Progenitor cell of endocrine pancreas (in vitro differentiated cells): ENCODE measurements at places on chromosomes 5 and 9. TPM values are rescaled to one million over a fixed set of nuclear protein-coding genes. Genes with fewer than 3 reads are reported as not detected.

Gene ARSI
- total RNA-seq, result 0.24 TPM in 1 of 2 replicates, not detected in the other

Gene STING1
- total RNA-seq, result 0.53 TPM in 1 of 2 replicates, not detected in the other

Gene MAPK9
- total RNA-seq, result 47.6 and 51.2 TPM in 2 replicates

- no peak for DNase-seq
- H3K27ac ChIP-seq, result no peak overlapping the region
- H3K27me3 ChIP-seq, result peaks cover 20% of the 10 kb centered on the region
- H3K4me3 ChIP-seq, result no peak overlapping the region
- no peaks in the 10 kb centered on the region for H3K36me3 ChIP-seq
- H3K4me1 ChIP-seq, result no peaks in the 10 kb centered on the region
These were observed 68.9 kb downstream of the BOD1 start for GRCh38 chr5:173547579-173547978.

Gene SURF6
- total RNA-seq, result 21.3 and 23.1 TPM in 2 replicates

DNA sequence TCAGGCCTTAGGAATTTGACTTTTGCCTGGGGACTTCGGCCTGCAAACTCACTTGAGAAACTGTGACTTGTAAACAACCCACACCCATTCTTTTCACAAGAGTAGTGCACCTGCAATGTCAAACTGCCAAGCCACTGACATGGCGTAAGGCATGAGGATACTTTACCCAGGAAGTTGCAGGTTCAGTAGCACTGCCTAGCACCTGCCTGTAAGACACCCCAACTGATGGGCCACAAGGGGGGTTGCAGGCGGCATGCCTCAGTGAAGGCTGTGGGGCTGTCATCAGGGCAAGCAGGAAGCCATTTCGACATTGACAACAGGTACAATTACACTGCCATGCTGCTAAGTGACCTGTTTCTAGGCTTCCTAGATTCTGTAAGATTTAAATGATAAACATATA lies 41.3 kb upstream of the RASGEF1C start:
- peaks cover 80% of the 10 kb centered on the region for H3K36me3 ChIP-seq
- no peak overlapping the region for H3K4me3 ChIP-seq
- no peak overlapping the region for H3K27ac ChIP-seq
- no peak for DNase-seq

Gene SLC34A3
- total RNA-seq, result 0.26 and 0.27 TPM in 2 replicates

Gene MSX2
- 5.8 and 11.7 TPM in 2 replicates for total RNA-seq

Gene SCGB3A2
- total RNA-seq, result not detected in 2 replicates

DNA sequence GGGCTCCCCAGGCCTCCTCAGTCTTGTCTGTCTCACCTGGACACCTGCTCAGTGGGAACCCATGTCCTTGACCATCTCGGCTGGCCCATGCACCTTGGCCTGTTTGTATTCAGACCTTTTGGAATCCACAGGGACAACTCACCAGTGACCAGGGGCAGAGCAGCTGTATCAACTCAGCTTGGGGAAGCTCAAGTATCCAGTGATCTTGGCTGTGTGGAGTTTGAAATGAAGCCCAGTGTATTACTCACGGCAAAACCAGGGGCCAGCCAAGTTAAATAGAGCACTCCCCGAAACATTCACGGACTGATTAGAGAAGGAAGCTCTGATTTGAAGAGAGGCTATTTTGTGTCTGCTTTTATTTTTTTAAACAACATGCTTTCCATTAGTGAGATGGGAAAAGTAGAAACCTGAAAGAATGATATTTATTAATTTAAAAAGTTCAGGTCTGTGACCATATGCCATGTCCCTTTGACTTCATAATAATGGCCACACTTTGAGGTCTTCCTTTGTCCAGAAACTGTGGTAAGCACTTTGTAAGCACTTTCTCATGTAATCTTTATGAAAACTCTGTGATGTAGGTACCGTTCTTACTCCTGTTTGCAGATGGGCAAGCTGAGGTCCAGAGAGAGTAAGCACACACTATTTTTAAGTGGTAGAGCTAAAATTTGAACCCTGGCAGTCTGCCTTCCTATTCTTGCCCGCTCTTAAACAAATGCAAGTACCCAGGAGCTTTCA lies 656.5 kb downstream of the BNC2 start:
- no peak overlapping the region for H3K27ac ChIP-seq
- H3K4me1 ChIP-seq, result no peaks in the 10 kb centered on the region
- H3K36me3 ChIP-seq, result peaks cover 1% of the 10 kb centered on the region
- H3K4me3 ChIP-seq, result no peak overlapping the region
